Esophagus mucosa (tissue), 1 donor: ENCODE measurements at places on chromosomes 16 and 17. TPM values are rescaled to one million over a fixed set of nuclear protein-coding genes. Genes with fewer than 3 reads are reported as not detected.

CDK5R1 gene
- total RNA-seq = 12.6 TPM

KCNG4 gene
- total RNA-seq = not detected

RNF157 gene
- total RNA-seq = 0.32 TPM

SDR42E2 gene
- not detected for total RNA-seq

CHMP1A gene
- 69.5 TPM for total RNA-seq

KRT10 gene
- 50.3 TPM for total RNA-seq

ASB16 gene
- total RNA-seq = not detected

FBXL16 gene
- total RNA-seq = 15.1 TPM

OR3A3 gene
- not detected for total RNA-seq

PIRT gene
- total RNA-seq = not detected

MIF4GD gene
- 18.4 TPM for total RNA-seq

TNFSF13 gene
- total RNA-seq = 6.4 TPM

SLC47A1 gene
- total RNA-seq = 2.7 TPM

ARHGDIG gene
- total RNA-seq = not detected

MPP2 gene
- total RNA-seq = 0.32 TPM

KRT28 gene
- not detected for total RNA-seq

CNGB1 gene
- total RNA-seq = 0.32 TPM

NACA2 gene
- total RNA-seq = not detected
